ENCODE measurements at places on chromosomes 3 and 15.

DNA sequence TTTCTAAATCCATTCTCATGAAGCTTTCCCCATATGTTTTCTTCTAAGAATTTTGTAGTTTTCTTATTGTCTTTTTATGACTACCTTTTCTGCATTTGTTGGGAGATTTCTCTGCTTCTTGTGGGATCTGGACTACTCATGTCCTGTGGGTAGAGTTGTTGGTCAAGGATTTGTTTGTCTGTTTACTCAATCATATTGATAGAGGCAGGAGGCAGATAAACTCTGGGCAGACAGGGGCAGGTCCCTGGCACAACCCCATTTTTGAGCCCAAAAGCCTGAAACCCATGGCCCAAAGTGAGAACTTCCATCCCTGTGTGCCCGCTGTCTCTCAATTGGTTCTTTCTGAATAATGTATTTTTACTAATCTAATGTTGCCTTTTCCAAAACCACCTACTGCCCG is 12.3 kb downstream of the PGBD4 start:
- DNase-seq, result no peak

GRCh38 chr15:69298354-69298696 is 387 bp upstream of the PAQR5 start:
- no peak for DNase-seq

- DNase-seq, result no peak
Measured at GRCh38 chr3:139897759-139898158, 37.2 kb upstream of the CLSTN2 start.

GRCh38 chr3:66068255-66068654 is 29.5 kb upstream of the MAGI1 start:
- no peak for DNase-seq

GRCh38 chr3:127760791-127761440 is 61.4 kb downstream of the MGLL start:
- no peak for DNase-seq

DNA sequence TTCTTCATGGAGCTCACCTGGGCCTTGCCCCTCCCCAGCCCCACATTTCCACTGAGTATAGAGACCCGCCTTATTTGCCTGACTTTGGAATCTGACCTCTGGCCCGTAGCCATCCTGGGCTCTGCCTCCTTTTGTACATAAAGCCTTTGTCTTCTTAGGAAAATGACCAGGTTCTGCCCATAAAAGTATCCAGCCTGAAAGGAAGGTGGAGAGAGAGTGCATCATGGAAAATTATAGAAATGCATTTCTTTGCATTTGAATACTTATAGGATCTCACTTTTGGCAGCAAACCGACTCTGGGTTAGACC is 3.6 kb upstream of the SH2D7 start:
- DNase-seq, result no peak

- DNase-seq, result no peak
Measured at GRCh38 chr15:46636206-46636605, 1001.4 kb downstream of the SQOR start.

- DNase-seq, result no peak
Measured at GRCh38 chr3:12663401-12663935, 449 bp downstream of the RAF1 start.

DNA sequence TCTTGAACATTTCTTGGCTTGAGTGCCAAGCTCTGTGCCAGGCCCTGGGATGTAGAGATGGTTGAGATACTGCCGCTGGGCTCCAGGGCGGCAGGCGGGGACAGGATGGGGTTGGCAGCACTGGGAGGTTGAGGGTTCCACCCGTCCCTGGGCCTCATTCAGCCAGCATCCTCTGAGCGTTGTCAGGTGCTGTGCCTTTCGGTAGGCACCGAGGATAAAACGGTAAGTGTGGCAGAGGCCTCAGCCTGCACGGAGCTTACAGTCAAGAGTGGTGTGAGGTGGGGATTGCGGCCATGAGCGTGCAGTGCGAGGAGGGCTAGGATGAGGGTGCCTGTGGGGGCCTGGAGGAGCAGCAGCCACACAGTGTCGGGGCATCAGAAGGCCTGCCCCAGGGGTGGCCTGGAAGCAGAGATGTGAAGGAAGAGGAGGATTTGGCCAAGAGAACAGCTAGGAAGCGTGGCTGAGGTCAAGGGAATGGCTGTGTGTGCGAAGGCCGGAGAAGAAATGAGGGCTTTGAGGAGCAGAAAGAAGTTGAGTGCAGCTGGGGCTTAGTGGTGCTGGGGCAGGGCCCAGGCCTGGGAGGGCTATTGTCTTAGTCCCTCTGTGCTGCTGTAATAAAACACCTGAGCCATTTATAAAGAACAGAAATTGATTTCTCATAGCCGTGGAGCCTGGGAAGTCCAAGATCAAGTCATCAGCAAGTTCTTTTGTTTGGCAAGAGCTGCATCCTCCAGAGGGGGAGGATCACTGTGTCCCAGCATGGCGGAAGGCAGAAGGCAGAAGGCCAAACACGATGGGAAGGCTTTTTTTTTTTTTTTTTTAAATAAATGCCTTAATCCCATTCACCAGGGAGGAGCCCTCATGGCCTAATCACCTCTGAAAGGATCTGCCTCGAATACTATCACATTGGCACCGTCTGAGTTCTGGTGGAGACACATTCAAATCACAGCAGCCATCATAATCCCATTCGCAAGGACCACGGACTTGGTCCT is 22.7 kb downstream of the CORO2B start:
- no peak for DNase-seq

DNA sequence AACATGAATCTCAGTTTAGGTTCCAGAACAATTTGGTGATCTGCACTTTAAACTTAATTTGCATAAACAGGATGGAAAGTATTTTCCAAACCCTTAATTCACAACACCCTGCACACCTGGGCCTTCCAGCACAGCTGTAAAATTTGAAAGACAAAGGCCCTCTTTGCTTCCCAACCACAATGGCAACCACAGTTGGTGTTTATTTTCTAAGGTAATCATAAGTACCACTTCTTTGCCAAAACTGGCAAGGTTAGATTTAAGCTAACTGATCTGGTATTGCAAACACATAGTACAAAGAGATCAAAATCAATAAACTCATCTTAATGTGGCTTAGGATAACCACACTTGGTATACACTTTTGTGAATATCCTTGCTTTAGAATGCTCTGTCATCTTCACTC is 4.1 kb downstream of the LRIG1 start:
- DNase-seq, result no peak

Measured in fibroblast of the conjunctiva (primary cell).